Activated CD8-positive, alpha-beta T cell treated with anti-CD3 and anti-CD28 coated beads for 36 hours (primary cell): ENCODE measurements at places on chromosomes 7 and 10. TPM values are rescaled to one million over a fixed set of nuclear protein-coding genes. Genes with fewer than 3 reads are reported as not detected.

INMT gene
- total RNA-seq = not detected

- no peaks in the 10 kb centered on the region for H3K36me3 ChIP-seq
- no peak overlapping the region for H3K27ac ChIP-seq
- no peaks in the 10 kb centered on the region for H3K4me1 ChIP-seq
- no peak for DNase-seq
- no peak overlapping the region for H3K4me3 ChIP-seq
Measured at GRCh38 chr10:23310404-23310803, 34.2 kb downstream of the C10orf67 start.

CAMK2G gene
- 17.8 TPM for total RNA-seq

NPSR1 gene
- total RNA-seq = not detected

PALS2 gene
- total RNA-seq = 40.4 TPM

GRCh38 chr10:118832241-118832651 is 77.5 kb upstream of the CACUL1 start:
- H3K27me3 ChIP-seq = peaks cover 1% of the 10 kb centered on the region
- H3K4me1 ChIP-seq = peaks cover 7% of the 10 kb centered on the region
- H3K36me3 ChIP-seq = no peaks in the 10 kb centered on the region
- no peak overlapping the region for H3K27ac ChIP-seq
- H3K4me3 ChIP-seq = no peak overlapping the region

DNA sequence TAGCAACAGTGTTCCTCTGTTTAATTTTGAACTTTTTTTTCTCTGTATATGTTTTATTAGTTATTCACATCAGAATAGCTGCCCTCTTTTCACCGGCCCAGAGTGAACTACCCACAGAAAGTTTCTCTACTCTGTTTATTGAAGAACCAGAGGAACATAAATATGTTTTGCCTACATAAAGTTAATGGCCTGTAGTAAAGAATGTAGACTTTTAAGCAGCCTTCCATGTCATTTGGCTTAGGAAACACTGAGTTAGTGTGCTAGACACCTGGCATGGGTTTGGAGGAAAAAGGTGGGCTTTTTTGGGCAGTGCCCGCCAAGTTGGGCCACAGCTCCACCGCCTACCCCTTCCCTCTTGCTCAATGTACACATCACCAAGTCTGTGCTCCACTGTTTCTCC is 8.9 kb upstream of the MEST start:
- no peak overlapping the region for H3K4me3 ChIP-seq
- no peak overlapping the region for H3K27ac ChIP-seq
- peaks cover 9% of the 10 kb centered on the region for H3K27me3 ChIP-seq
- H3K36me3 ChIP-seq = no peaks in the 10 kb centered on the region
- H3K4me1 ChIP-seq = peaks cover 22% of the 10 kb centered on the region

DNA sequence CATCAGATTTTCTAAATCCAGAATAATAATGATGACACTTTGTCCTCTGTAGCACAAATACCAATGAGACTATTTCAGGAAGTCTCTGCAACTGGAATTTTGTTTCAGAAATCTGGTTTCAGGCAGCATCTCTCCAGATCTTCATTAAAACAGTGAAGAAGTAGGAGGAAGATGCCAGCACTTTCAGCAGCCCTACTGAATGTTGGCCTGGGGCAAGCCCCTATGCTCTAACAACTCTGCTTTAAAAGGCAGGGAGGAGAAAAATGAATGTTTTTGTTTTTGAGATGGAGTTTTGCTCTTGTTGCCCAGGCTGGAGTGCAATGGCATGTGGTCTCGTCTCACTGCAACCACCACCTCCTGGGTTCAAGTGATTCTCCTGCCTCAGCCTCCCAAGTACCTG is 7.2 kb upstream of the CAV1 start:
- DNase-seq = no peak
- peaks cover 34% of the 10 kb centered on the region for H3K27me3 ChIP-seq
- H3K4me3 ChIP-seq = no peak overlapping the region
- H3K36me3 ChIP-seq = no peaks in the 10 kb centered on the region

DNA sequence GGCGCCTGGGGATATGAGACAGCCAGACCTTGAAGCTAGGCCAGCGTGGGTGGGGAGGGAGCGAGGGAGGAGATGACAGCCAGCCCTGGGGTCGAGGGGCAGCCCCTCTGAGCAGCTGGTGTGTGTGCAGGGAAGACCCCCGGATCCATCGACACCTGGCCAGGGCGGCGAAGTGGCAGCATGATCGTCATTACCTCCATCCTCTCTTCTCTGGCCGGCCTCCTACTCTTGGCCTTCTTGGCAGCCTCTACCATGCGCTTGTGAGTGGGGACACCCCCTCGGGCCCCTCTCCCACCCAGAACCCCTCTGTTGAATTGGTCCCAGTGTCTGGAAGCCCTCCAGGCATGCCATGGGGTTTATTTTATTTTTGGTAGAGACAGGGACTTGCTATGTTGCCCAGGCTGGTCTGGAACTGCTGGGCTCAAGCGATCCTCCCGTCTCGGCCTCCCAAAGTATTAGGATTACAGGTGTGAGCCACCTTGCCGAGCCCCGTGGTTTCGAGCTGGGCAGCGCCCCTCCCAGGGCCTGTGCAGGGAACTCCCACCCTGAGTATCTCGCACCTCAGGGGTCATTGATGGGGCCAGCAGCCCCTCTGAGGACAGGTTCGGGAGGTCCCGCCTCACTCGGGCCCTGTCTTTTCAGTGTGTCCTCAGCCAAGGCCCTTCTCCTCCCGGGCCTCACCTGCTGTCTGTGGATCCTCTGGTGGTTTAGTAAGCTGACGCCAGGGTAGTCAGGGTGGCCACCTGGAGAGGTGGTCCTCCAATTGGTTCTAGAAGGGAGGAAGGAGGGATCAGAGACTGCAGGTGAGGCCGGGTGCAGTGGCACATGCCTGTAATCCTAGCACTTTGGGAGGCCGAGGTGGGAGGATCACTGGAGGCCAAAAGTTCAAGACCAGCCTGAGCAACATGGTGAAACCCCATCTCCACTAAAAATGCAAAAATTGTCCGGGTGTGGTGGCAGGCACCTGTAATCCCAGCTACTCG is 3.8 kb downstream of the UPK3B start:
- no peaks in the 10 kb centered on the region for H3K4me1 ChIP-seq
- no peak for DNase-seq
- no peak overlapping the region for H3K27ac ChIP-seq

GRCh38 chr7:137408126-137408525 is 64.6 kb upstream of the PTN start:
- no peak for DNase-seq
- no peak overlapping the region for H3K27ac ChIP-seq
- H3K4me1 ChIP-seq = no peaks in the 10 kb centered on the region
- H3K27me3 ChIP-seq = no peaks in the 10 kb centered on the region
- H3K36me3 ChIP-seq = no peaks in the 10 kb centered on the region

DNA sequence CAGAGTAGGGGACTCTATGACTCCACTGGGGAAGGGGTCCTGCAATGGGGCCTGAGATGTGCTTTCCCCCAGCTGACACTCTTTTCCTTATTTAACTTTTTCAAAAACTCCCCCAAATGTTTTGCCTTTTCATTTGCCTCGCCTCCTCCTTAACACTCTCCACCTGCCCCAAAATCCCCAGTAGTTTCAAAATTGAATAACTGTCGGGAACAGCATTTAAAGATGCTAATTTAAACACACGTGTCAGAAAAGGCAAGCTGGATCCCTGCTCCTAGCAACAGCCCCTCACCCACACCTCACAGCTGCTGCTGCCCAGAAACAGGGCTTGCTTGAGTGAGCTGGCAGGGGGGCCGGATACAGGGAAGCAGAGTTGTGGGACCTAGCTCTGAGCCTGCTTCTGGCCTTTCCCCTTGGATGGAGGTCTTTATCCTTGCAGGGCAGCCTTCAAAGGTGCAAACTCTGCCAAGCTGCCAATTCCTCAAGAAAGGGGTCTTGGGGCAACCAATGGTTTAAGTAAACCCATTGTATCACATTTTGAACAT is 115.3 kb downstream of the KCNMA1 start:
- DNase-seq = no peak
- no peak overlapping the region for H3K4me3 ChIP-seq
- H3K27me3 ChIP-seq = peaks cover 2% of the 10 kb centered on the region
- H3K4me1 ChIP-seq = no peaks in the 10 kb centered on the region

ANKRD1 gene
- not detected for total RNA-seq

- H3K36me3 ChIP-seq = no peaks in the 10 kb centered on the region
- H3K27me3 ChIP-seq = peaks cover 3% of the 10 kb centered on the region
- DNase-seq = no peak
- H3K4me3 ChIP-seq = no peak overlapping the region
- H3K27ac ChIP-seq = no peak overlapping the region
Measured at GRCh38 chr10:1548146-1548545, 189.2 kb downstream of the ADARB2 start.

DNA sequence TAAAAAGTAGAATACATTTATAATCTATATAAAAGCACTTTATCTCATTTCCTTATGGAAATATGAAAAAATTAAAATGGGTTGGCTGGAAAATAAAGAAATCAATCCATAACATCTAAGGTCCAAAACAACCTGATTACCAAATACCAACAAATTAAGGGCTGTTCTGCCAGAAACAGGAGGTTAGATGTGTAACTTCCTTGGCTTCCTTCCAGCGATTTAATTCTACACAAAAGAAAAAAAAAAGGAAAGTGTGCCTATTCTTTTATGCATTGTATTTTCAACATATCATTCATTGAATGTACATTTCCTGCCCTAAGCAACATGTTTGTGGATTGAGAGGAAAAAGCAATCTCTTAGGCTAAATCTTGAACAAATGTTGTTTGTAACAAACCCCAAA is 36.2 kb upstream of the USP6NL start:
- no peaks in the 10 kb centered on the region for H3K4me1 ChIP-seq
- H3K27ac ChIP-seq = no peak overlapping the region
- no peaks in the 10 kb centered on the region for H3K36me3 ChIP-seq
- peaks cover 1% of the 10 kb centered on the region for H3K27me3 ChIP-seq
- no peak overlapping the region for H3K4me3 ChIP-seq

DNA sequence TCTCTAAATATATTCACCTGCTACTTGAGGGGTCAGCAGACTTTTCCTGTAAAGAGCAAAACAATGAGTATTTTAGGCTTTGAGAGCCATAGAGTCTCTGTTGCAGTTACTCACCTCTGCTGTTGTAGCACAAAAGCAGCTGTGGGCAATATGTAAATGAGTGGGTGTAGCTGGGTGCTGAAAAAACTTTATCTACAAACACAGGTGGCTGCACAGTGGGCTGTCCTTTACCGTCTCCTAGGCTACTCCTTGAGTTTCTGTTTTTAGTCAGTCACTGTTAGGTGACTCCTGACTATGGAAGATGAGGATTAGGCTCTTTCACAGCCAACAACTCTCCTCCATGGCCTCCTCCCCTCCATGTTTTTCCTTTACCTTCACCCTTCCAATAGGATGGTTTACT is 286.1 kb upstream of the C7orf33 start:
- no peak overlapping the region for H3K4me3 ChIP-seq
- DNase-seq = no peak
- no peak overlapping the region for H3K27ac ChIP-seq
- H3K4me1 ChIP-seq = peaks cover 9% of the 10 kb centered on the region
- peaks cover 2% of the 10 kb centered on the region for H3K27me3 ChIP-seq
- H3K36me3 ChIP-seq = no peaks in the 10 kb centered on the region

NKX2-3 gene
- total RNA-seq = not detected

SFTPA1 gene
- not detected for total RNA-seq

- DNase-seq = peak; percentile 33
- no peaks in the 10 kb centered on the region for H3K27me3 ChIP-seq
- H3K27ac ChIP-seq = peak overlapping the region; percentile 74
- no peaks in the 10 kb centered on the region for H3K36me3 ChIP-seq
Measured at GRCh38 chr7:77157446-77157845, 35.0 kb downstream of the CCDC146 start.

GRCh38 chr7:41830271-41830670 is 127.4 kb upstream of the INHBA start:
- no peaks in the 10 kb centered on the region for H3K36me3 ChIP-seq
- no peak overlapping the region for H3K4me3 ChIP-seq
- no peak overlapping the region for H3K27ac ChIP-seq
- no peak for DNase-seq
- H3K27me3 ChIP-seq = peaks cover 2% of the 10 kb centered on the region
- H3K4me1 ChIP-seq = peaks cover 2% of the 10 kb centered on the region

DNA sequence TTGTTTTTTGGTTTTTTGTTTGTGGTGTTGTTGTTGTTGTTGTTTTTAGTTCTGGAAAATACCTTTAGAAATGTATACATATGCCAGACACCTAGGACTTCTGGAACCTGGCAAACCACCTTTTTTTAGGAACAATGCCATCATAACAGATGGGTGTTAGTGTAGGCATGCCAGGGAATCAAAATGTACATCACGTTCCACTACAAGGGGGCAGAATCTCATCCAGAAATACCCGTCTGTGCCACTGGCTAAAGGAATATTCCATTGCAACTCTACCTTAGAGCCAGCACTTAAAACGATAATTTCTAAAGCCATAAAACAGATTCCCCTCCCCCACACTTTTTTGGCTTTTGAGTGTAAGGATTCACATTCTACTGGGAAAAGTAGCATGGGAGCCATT is 239.8 kb downstream of the ETV1 start:
- H3K4me1 ChIP-seq = no peaks in the 10 kb centered on the region
- no peaks in the 10 kb centered on the region for H3K36me3 ChIP-seq
- H3K4me3 ChIP-seq = no peak overlapping the region
- DNase-seq = no peak

DNA sequence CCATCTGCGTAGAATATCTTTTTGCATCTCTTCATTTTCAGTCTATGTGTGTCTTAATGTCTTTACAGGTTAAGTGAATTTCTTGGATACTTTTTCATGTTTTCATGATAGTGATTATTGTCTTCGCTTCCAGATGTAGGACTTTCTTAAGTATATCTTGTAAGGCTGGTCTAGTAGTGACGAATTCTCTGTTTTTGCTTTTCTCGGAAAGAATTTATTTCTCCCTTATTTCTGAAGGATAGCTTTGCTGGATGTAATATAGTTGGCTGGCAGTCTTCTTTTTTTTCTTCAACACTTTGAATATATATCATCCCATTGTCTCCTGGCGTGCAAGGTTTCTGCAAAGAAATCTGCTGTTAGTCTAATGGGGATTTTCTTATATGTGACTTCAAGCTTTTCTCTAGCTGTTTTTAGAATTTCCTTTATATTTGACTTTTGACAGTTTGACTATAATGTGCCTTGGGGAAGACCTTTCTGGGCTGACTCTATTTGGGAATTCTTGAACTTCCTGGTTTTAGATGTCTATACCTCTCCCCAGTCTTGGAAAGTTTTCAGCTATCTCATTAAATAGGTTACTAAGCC is 14.3 kb downstream of the GTPBP4 start:
- no peak overlapping the region for H3K27ac ChIP-seq
- no peaks in the 10 kb centered on the region for H3K27me3 ChIP-seq
- peaks cover 79% of the 10 kb centered on the region for H3K36me3 ChIP-seq
- H3K4me3 ChIP-seq = no peak overlapping the region

DNA sequence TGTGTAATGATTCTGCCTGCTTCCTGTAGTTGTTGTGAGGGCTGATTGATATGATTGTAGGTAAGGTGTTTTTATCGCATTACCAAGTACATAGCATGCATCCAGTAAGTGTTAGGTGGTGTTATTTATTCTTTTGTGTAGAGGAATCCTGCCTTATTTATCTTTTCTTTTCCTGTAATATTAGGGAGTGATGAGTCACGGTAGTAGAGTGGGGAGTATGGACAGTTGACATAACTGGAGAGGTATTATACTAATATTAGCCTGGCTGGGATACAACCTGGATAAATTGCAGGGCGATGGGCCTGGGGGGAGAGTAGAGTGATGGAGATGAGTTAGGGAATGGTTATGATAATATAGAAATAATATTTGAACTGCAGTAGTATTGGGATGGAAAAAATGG is 9.8 kb downstream of the SDK1 start:
- no peak for DNase-seq
- peaks cover 9% of the 10 kb centered on the region for H3K27me3 ChIP-seq
- H3K36me3 ChIP-seq = no peaks in the 10 kb centered on the region
- no peak overlapping the region for H3K4me3 ChIP-seq
